Keratinocyte (primary cell): ENCODE measurements at places on chromosomes 7 and 10. TPM values are rescaled to one million over a fixed set of nuclear protein-coding genes. Genes with fewer than 3 reads are reported as not detected.

DNA sequence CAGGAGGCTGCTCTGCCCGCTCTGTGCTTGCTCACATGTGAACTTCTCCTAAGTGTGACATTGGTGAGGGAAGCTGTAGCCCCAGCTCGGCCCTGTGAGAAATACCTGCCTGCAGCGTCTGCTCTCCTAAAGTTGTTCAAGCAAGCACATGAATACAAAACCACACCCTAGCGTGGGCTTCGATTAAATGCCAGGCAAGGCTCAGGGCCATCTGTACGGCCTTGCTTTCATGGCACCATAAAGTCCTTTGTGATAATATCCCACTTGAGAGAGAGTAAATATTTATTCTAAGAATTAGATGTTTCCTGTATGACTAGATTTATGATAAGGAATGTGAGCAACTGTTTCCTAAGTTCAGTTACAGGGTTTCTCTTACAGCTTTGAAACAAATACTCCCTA is 262.8 kb upstream of the KLF14 start:
- no peaks in the 10 kb centered on the region for H3K27me3 ChIP-seq
- peak overlapping the region; percentile 99 for H3K27ac ChIP-seq
- peaks cover 70% of the 10 kb centered on the region for H3K4me1 ChIP-seq
- DNase-seq = no peak
- H3K36me3 ChIP-seq = no peaks in the 10 kb centered on the region
- H3K4me3 ChIP-seq = no peak overlapping the region

- no peak overlapping the region for H3K4me3 ChIP-seq
- H3K27me3 ChIP-seq = no peaks in the 10 kb centered on the region
- H3K4me1 ChIP-seq = no peaks in the 10 kb centered on the region
- no peaks in the 10 kb centered on the region for H3K36me3 ChIP-seq
These were observed 148.4 kb downstream of the INHBA start for GRCh38 chr7:41554481-41554880.

DNA sequence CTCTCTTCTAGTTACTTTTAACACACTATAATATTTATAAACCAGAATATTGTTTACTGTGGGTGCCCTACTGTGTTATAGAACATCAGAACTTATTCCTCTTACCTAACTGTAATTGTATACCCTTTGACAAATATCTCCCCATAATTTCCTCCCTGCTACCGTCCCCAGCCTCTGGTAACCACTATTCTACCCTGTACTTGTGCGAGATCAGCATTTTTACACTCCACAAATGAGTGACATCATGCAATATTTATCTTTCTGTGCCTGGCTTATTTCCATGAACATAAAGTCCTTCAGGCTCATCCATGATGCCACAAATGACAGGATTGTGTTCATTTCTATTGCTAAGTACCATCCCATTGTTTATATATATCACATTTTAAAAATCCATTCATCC is 139.8 kb upstream of the RSU1 start:
- H3K27ac ChIP-seq = no peak overlapping the region
- H3K4me1 ChIP-seq = no peaks in the 10 kb centered on the region
- no peak for DNase-seq
- H3K36me3 ChIP-seq = no peaks in the 10 kb centered on the region

DNA sequence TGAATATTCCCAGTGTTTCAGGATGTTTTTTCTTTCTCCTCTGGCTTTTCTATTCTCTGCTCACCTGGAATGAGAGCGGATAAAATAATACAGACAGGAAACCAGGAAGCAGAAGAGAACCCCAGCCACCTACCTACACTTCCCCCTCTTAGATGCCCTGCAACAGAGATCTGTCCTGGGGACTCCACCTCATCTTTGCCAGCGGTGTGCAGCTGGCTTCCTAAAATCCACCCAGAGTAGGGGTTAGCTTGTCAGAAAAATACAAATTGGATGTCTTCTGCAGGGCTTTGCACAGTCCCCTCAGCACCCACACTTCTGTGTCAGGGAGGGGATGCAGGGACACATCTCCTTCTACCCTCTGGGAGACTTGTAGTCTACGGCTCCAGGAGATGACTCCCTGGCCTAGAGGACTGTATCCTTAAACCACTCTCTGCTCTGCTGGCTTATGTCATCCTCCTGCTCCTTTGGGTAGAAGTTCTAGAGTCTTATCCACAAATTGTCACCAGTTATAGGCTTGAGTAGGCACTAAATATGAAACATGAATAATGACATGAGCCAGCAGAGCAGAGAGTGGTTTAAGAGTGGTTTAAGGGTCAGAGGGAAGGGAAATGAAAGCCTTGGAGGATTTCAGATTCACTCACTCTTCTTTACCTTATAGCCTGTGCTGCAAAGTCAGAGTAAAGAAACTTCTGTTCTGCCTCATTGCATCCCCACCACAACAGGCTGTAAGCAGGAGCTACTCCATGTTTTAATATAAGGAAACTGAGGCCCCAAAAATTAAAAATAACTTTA is 749.4 kb downstream of the AUTS2 start:
- no peaks in the 10 kb centered on the region for H3K27me3 ChIP-seq
- H3K27ac ChIP-seq = no peak overlapping the region
- H3K4me3 ChIP-seq = no peak overlapping the region
- no peak for DNase-seq
- H3K36me3 ChIP-seq = no peaks in the 10 kb centered on the region

The AGR2 gene
- 1.5 to 2.4 TPM (median 2.3 TPM) in 3 replicates for polyA plus RNA-seq

The CLCN1 gene
- polyA plus RNA-seq = 0.03 to 0.05 TPM in 2 of 3 replicates, not detected in the other

GRCh38 chr7:20030915-20031362 is 186.2 kb downstream of the MACC1 start:
- H3K4me1 ChIP-seq = no peaks in the 10 kb centered on the region
- DNase-seq = no peak
- H3K4me3 ChIP-seq = no peak overlapping the region

The GCK gene
- 0.03 TPM in 1 of 3 replicates, not detected in the others for polyA plus RNA-seq

The ZNF117 gene
- 0.44 to 2.3 TPM (median 1.8 TPM) in 3 replicates for polyA plus RNA-seq
